ENCODE measurements at places on chromosomes 4 and X.

DNA sequence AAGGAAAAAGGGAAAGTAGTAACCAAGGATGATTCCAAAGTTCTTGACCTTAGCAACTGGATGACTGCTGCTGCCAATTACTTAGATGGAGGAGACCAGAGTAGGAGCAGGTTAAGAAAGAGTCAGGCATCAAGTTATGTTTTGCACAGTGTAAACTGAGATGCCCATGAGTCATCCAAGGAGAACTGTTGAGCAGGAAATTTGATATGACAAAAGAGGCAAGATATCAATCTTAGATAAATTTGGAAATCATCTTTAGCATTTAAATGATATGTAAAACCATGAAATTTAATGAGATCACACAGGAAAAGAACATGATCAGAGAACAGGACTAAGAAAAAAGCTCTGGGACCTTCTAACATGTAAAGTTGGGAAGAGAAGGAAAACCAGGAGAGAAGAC lies 361.3 kb downstream of the OPHN1 start:
- DNase-seq = no peak

- DNase-seq = no peak
Observed at GRCh38 chr4:38815885-38816782, 11.5 kb upstream of the TLR1 start.

- no peak for DNase-seq
Observed at GRCh38 chr4:771464-771863, 54.5 kb downstream of the CPLX1 start.

DNA sequence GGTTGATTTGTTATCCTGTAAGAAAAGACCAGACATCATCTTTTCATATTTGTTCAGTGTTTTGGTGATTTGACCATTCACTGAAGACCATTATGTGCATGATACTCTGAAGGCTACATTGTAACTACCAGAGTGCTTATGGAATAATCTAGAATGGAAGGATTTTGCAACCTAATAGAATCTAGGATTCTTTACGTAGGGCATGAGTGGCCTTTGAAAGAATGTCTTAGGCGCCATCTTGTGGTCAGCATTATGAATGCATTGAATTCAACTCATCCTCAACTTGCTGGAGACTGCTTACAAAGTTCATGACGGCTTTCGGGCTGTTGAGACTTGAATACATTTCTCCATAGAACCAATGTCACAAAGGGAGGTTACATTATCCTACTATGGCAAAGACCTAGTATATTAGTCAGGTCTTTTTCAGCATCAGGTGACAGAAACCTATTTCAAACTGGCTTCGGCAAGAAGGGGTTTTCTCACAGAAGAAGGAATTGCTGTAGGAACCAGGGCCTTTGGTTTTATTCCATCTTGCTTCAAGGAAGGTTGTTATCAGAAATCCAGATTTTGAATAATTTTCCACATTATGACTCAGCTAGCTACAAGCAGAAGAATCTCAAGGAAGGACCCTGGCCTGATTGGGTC lies 104.1 kb downstream of the GPAT3 start:
- DNase-seq = peak; percentile 47

DNA sequence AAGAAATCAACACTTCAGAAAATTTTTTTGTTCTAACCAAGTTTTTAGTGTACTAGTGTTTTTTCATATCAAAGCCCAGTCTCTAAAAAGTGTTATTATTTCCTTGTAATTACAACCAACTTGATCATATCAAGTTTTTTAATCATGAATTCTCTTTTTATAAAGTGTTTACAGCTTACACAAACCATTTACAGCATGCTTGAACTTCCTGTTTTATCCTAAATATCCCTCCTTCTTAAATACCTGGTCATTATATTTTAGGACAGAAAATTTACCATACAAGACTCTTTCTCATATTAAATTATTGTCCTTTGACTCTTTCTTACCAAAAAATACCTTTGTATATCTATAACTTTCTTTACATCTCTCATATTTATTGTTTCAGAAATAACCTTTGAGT lies 89.4 kb upstream of the NPY2R start:
- no peak for DNase-seq

GRCh38 chrX:48705871-48706270 lies 9.3 kb downstream of the SUV39H1 start:
- DNase-seq = no peak

DNA sequence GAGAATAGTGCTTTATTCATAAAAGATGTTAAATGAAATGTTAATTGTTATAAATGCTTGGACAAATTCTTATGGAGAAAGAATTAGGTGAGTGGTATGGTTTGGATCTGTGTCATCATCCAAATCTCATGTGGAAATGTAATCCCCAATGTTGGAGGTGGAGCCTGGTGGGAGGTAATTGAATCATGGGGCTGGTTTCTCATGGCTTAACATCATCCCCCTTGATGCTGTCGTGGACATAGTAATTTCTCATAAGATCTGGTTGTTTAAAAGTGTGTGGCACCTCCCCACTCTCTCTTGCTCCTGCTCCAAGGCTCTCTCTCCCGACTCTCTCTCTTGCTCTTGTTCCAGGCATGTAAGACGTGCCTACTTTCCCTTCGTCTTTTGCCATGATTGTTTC lies 22.5 kb downstream of the GYPE start:
- DNase-seq = no peak

DNA sequence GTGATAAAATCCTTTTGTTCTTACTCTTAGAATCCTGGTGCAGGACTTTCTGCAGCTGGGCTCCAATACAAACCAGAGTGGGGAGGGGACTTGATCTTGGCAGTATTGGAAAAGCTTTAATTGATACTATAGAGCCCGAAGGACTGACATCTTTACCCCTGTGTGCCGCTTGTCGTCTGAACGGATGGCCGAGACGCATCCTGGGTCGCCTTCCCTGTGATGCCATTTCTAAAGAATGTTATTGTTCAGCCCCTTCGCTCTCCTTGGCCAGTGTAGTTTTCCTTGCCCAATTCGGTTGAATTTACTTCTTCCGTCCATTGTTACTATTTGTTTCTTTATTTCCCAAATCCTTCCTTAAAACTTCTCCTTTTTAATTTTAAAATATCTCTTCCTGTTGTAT lies 80.9 kb downstream of the CLDN34 start:
- DNase-seq = no peak

- DNase-seq = peak; percentile 31
Observed at GRCh38 chr4:137474711-137475301, 57.5 kb downstream of the PCDH18 start.

DNA sequence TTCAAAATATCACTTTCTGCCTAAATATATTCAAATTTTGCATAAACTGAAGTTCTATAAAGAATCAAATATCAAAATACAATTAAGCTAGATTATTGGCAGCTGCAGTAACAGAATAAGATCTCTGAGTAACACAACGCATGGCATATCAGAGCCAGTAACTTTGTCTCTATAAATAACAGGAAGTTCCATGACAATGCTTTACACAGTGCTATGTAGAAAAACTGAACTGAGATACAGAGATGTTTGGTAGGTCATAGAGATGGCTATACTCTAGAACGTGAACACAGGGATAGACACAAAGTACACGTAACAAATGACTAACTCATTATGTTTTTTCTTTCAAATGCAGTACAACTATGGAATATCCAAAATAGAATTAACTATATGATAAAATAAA lies 18.2 kb downstream of the UBE2D3 start:
- no peak for DNase-seq

DNA sequence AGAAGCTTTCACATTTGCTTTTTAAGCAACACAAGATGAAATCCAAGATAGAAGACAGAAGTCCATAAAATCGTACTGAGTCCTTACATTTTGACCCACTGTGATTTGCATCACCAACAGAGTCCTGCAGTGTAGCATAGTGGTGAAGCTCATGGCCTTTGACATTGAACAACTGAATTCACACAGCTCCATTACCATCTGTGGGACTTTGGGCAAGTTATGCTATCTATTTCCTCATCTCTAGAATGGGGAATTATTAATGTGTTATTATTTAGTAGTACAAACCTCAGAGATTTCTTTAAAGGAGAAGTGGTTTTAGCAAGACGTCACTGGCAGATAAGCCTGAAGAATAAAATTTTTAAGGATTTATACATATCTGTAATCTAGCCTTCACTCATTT lies 10.7 kb downstream of the GPRIN3 start:
- no peak for DNase-seq

DNA sequence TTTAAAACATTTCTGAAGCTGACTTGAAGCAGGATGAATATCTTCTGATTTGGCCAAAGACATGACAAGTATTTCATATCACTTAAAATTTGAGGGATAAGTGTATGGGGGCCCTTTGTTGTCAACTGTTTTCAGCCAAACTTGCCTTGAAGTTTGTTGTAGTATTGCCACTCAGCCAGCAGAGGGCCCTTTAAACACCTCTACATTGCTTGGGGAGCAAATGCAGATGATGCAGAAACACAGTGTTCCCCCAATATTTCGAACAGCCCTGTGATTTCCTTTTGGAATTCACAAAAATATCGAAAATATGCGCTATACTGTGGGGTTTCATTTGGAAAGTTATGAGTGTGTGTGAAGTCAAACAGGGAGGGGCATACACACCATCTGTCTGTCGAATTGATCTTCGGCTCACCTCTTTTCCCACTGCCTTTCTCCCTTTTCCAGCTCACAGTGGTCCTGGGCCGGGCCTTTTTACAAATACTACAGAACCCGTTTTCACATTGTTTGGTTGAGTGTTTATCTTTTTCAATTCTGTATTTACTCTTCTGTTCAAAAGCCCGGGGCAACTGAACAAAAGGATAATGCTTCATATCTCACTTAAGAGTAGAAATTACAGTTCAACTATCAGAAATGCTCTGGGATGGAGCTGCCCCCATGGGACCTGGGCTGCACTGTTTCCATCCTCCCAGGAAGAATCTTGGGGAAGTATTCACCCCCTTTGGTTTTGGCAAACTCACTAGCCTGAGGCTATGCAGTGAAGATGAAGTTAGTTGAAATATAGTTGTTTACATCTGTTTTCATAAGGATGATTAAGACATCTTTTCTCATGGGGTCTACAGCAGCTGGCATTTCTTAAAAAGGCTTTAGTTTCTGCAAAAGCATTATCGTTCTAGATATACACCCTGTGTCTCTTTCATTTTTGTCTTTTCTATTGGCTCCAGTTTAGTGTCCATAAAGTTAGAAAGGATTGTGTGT lies 137.6 kb downstream of the EGF start:
- DNase-seq = no peak

DNA sequence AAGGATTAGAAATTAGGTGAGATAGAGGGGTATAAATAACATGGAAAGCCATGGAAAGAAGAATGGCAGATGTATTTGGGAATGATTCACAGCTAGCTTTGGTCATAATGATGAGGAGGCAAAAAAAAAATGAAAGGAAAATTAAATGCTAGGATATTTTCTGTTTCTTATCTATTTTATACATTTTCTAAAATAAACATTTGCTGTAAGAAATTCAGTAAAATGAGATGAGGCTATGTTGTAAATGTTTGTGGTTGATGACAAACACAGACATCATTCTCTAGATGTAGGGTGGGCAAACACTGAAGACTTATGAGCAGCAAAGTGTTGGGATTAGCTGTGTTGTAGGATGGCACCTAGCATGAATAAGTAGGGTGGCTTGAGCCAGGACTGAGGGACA lies 407.1 kb downstream of the IL15 start:
- DNase-seq = no peak

DNA sequence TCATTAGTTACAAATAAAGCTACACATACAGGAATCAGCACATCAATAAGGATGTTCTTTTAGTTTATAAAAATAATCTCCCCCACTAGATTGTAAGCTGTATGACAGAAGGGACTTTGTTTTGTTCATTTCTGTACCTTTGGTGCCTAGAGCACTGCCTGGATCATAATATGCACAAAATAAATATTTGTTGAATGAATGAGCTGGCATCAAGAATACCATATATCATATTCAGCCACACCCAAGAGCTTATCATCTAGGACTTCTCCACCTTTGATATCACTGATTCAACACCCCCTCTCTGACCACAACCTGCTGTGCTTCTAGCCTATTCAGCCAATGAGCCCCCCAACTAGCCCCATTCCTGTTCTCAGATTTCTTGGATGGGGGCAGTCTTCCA lies 10.6 kb downstream of the SYTL4 start:
- no peak for DNase-seq

DNA sequence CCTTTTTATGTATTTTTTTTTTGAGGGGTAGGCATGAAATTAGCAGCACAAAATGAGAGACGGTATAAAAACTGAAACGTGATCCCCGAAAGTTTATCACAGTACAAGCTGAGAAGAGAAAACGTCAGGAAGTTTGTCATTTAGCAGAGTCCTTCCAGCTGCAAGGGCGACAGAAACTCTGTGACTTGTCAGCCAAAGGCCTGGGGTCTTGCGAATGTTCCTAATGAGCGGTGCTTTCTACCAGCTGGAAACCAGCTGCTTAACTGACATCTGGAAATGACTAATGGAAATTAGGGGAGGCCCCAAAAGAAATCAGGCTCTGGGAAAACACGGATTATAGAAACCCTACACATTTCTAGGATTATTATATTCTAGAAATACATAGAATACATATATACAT lies 66.5 kb downstream of the CHRNA9 start:
- no peak for DNase-seq

DNA sequence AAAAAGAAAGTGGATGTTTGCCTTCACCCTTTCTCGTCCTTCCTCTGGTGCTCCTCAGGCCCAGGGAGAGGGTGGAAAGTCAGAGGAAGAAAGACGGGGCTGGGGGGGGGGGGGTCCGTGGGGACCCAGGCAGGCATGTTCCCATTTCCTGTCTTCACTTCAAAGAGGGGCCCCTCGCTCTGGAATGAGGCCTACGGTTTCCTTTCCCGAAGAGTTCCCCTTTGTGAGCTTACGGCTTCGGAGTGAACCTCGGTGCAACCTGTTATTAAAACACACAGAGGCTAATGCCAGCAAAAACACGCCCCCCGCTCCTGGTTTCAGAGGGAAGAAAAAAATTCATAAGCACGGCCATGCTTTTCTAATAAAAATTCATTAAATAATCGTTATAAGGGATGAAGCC lies 40.1 kb downstream of the SHOX start:
- DNase-seq = no peak

GRCh38 chrX:154013614-154014360 lies 5.9 kb downstream of the IRAK1 start:
- DNase-seq = no peak

GRCh38 chrX:123665197-123665596 lies 67.7 kb downstream of the THOC2 start:
- no peak for DNase-seq

- DNase-seq = no peak
Observed at GRCh38 chrX:6729626-6730025, 194.7 kb upstream of the VCX3A start.

DNA sequence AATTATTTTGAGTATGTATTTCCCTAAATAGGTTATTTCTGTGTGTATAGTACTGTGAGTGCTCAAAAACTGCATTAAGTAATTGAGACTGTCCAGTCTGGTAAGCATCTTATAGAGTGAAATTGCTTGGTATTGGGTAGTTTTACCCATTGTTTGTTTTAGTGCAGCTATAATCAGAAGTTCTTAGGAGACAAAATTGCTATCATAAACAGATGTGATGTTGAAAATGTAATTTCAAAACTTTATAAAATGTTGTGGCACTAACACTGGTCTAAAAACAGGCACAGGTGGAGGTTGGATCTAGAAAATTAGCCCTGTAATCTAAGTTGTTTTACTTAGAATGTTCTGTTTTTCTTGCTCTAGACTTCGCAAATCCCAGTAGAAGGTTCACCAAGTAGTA lies 46.8 kb downstream of the RAPGEF2 start:
- DNase-seq = no peak

- no peak for DNase-seq
Observed at GRCh38 chrX:69128588-69128987, 36.7 kb downstream of the PJA1 start.

- DNase-seq = no peak
Observed at GRCh38 chrX:144840616-144841015, 406.7 kb upstream of the SPANXN1 start.

GRCh38 chr4:137541876-137542646 lies 9.8 kb upstream of the PCDH18 start:
- no peak for DNase-seq

Measured in non-pigmented ciliary epithelial cell (primary cell).